Caki2 (cell line): ENCODE measurements at places on chromosomes 4 and X.

GRCh38 chr4:81684352-81684751 is 212.6 kb upstream of the RASGEF1B start:
- no peak for DNase-seq

DNA sequence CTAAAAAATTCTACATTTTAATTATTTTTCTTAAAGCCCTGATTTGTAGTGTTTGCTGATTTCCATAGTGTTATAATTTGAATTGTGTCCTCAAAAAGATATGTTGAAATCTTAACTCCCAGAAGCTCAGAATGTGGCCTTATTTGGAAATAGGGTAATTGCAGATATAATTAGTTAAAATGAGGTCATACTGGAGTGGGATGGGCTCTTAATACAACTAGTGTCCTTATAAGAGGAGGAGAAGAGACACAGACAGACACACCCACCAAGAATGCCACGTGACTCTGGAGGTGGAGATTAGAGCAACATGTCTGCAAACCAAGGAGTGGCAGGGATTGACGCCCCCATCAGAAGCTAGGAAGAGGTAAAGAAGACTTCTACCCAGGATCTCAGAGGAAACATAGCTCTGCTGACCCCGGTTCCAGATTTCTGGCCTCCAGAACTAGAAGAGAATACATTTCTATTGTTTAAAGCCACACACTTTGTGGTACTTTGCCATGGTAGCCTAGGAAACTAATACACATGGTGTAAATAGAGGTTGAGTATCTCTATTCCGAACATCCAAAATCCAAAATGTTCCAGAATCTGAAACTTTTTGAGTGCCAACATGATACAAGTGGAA is 70.5 kb upstream of the IRF2 start:
- DNase-seq, result no peak

GRCh38 chr4:187283201-187283955 is 559.7 kb upstream of the FAT1 start:
- DNase-seq, result no peak

- no peak for DNase-seq
Observed at GRCh38 chr4:174152717-174153466, 130.6 kb downstream of the FBXO8 start.

GRCh38 chr4:32858361-32858760 is 2138.2 kb downstream of the PCDH7 start:
- DNase-seq, result no peak
